ENCODE measurements at places on chromosomes 3 and 15. TPM values are rescaled to one million over a fixed set of nuclear protein-coding genes. Genes with fewer than 3 reads are reported as not detected.

Gene APPL1
- 19.8 TPM for total RNA-seq

Gene TMC3
- not detected for total RNA-seq

Gene FOXB1
- not detected for total RNA-seq

Gene TMCC1
- total RNA-seq = 11.0 TPM

Gene XPC
- total RNA-seq = 38.7 TPM

Gene TEX9
- total RNA-seq = 3.1 TPM

Gene CACNA2D2
- total RNA-seq = 0.61 TPM

Gene KNG1
- not detected for total RNA-seq

Gene ITGA11
- 7.5 TPM for total RNA-seq

Gene GADL1
- not detected for total RNA-seq

Gene DUOX2
- 0.03 TPM for total RNA-seq

Gene GABRR3
- not detected for total RNA-seq

Gene ZNF639
- total RNA-seq = 20.6 TPM

Gene CIP2A
- 22.8 TPM for total RNA-seq

Gene IMPG2
- total RNA-seq = 0.01 TPM

Gene GRM7
- not detected for total RNA-seq

Gene CMTM8
- 9.8 TPM for total RNA-seq

Gene TBCCD1
- total RNA-seq = 6.6 TPM

Gene CHRNA5
- 34.3 TPM for total RNA-seq

Gene SNX33
- total RNA-seq = 11.9 TPM

Gene POLG
- total RNA-seq = 58.1 TPM

Gene GREM1
- total RNA-seq = 4.9 TPM

Gene CYP1A2
- not detected for total RNA-seq

Gene KLF15
- total RNA-seq = 0.73 TPM

Gene CELF6
- 0.12 TPM for total RNA-seq

Gene CHRD
- total RNA-seq = 0.35 TPM

Gene GOLGA8G
- not detected for total RNA-seq

Gene ABHD6
- total RNA-seq = 11.0 TPM

Gene ZBBX
- total RNA-seq = not detected

Gene SCN11A
- total RNA-seq = not detected

Gene SLITRK3
- not detected for total RNA-seq

Gene ST8SIA2
- total RNA-seq = 0.70 TPM

Gene GABRB3
- total RNA-seq = 74.5 TPM

Gene CRBN
- 29.5 TPM for total RNA-seq
